ENCODE measurements at places on chromosomes 4 and X.

DNA sequence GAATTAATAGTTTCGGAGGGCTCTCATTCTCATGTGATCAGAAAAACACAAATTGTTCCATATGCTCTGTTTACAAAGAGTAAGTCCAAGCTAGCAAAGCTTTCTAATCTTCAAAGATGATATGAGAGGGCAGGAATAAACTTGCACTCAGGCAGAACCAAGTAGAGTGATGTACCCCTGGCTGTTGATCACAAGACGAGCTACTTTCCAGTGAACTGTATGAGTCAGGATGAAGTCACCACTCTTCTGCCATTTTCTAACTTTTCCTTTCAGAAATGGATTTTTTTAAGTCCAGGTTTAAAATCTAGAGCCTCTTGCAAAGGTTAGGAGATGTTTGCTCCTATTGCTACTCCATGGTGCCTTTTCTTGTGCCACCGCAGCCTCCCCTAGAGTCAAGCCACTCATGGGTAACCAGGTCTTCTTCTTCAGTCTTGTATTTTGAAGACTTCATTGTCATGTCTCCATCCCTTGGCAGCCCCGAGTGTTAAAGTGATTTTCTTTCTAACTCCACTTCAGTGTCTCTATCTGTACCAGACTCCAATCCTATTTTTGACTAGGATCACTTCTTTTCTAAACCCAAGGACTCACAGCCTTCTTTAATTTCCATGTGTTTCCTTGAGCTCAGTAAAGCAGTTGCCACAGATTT is 171.9 kb upstream of the GALNT7 start:
- DNase-seq: peak; percentile 91

DNA sequence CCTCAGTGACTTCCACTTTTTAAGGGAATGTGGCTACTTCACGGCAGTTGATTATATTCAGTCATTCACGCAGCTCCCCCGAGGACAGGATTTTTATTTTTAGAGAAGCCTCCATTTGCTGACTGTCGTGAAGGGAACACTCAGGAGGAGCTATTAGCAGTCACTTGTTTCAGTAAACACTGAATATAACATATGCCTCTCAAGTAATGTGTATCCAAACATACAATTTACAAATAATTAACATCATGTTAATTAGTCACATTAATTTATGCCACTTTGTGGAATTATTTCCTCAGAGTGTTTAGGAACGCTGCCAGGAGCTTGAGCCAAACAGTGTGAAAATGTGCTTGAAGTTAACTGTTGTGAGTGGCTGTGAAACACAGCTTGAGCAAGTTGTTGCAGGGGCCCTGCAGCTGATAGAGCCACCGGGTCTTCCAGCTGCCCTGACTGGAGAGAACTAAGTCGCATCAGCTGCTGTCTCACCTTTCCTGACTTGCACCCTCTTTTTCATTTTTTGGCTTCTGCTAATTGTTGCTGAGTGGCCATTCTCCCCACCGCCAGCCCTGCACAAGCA is 245.6 kb downstream of the LDB2 start:
- no peak for DNase-seq

GRCh38 chrX:38108364-38108763 is 102.0 kb downstream of the SYTL5 start:
- DNase-seq: no peak

DNA sequence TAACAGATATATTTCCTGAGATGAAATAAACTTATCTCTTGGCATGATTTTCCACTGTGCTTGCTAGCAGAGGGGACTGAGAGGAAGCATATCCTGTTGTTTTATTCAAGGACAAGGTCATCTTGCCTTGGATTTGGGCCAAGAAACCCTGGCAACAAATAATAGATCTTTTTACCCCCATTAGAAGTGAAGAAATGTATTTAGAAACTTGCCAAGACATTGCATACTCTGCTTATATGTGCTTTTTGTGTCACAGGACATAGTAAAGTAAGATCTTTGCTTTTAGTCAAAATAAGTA is 170.2 kb downstream of the RAPGEF2 start:
- no peak for DNase-seq

GRCh38 chr4:189840356-189840755 is 100.3 kb upstream of the FRG1 start:
- no peak for DNase-seq

- no peak for DNase-seq
Measured at GRCh38 chrX:132034648-132035047, 11.5 kb downstream of the STK26 start.

DNA sequence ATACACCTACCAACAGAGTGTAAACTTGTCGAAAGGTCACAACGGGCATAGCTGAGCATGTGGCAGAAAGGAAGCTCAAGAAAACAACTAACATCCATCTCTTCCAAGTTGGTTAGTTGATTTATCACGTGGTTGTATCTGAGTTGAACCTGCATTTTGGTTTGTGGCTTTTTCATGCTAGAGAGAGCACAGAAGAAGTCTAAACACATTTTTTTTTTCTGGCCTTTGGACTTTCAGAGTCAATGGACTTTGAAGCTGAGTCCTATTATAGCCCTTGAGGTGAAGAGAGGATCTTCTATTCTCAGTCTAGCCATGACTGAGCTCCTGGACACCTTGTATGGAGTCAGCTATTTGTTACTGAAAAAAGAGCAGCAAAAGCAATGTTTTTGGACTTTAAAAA is 150.6 kb upstream of the TRPC5 start:
- DNase-seq: no peak

DNA sequence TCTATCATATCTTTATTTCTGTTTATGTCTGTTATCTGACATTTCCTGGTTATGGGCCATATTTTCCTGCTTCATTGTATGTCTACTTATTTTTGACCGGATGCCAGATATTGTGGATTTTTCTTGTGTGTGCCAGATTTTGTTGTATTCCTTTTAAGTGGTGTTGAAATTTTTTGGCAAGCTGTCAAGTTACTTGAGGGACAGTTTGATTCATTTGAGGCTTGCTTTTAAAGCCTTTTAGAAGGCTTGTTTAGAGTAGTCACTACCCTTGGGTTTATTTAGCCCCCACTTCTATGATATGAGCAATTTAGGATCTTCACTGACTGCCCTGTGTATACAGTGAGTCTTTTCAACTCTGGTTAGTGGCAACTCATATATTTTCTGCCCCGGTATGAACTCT is 29.2 kb upstream of the NPY2R start:
- peak; percentile 0 for DNase-seq

- no peak for DNase-seq
Measured at GRCh38 chr4:152586668-152587067, 50.8 kb upstream of the FBXW7 start.

GRCh38 chr4:90027565-90027964 is 99.6 kb upstream of the CCSER1 start:
- no peak for DNase-seq

GRCh38 chr4:36133086-36133485 is 111.2 kb downstream of the ARAP2 start:
- no peak for DNase-seq

- DNase-seq: no peak
Measured at GRCh38 chrX:104130808-104131207, 18.5 kb downstream of the ZCCHC18 start.

DNA sequence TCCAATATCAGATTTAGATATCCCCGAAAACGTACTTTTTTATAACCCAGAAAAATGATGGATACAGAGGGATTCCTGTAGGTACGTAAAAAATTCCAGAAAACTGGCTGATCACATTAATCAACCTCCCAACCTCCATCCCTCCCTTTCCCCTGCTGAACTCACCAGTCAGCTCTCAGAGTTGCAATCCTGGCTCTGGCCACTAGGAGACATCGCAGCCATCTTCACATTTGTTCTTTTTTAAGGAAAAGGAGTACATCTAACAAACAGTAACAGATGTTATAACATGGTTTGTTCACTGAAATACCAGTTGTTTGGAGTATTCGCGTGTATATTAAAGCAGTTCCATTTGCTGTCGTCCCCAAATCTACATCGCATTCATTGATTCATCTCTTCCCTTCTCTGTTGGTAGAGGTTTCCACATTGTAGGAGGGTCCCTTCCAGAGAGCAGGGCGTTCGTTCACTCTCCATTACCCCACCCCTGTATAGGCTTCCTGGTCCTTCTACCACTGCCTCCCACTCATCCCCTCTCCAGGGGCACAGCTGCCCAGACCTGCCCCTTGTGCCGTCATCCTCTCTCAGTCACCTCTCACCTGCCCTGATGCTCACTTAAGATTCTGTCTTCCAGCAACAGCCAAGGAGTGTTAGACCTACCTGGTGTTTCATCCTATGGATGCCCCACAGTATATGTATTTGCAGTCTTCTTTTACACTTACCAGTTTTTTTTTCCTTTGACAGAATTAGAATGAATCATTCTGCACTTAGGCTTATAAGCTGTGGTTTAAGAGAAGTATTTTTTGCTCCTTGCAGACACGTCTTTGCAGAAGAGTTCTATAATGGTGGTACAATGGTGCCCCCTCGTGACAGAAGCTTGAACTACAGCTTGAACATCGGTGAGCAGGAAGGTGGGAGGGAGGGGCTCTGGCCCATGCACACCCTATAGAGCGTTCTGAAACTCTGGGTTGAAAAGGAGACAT is 36.8 kb upstream of the RAB40AL start:
- peak; percentile 64 for DNase-seq

- no peak for DNase-seq
Measured at GRCh38 chr4:24519649-24520048, 64.7 kb downstream of the DHX15 start.

DNA sequence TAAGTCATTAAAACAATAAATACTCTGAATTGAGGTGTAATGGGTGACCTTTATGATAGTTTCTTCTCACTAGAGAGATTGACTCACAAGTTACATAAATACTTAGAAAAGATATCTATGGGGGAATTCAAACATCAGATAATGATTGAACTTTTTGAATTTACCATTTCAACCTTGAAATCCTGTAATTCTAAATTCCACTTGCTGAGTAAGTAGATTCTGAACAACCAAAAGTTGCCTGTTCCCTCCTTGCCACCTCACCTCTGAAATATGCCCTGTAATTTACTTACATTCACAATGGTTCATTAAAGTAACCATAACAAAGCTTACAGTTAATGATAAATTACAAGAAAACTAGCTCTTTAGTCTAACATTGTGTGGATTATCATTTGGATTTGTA is 43.3 kb upstream of the SLC39A8 start:
- DNase-seq: peak; percentile 35

GRCh38 chr4:188127214-188127874 is 11.9 kb upstream of the TRIML1 start:
- peak; percentile 96 for DNase-seq

DNA sequence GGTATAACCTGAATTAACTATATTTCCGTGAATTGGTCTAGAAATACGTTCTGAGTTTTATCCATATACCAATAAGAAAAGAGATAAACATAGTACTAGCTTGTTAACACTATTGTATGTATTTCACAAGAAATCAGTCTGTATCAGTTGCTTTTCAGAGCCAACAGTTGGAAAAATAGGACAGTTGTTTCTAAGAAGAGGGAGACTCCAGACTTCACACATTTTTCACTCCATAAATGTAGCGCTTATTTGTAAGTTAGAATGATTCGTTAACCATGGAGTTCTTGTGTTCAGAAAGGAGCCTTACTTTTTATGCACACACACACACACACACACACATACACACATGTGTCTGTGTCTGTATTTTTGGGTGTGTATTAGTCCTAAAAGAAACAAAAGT is 376.7 kb upstream of the SMIM31 start:
- DNase-seq: no peak

GRCh38 chr4:38775326-38775725 is 7.5 kb downstream of the TLR10 start:
- DNase-seq: no peak

DNA sequence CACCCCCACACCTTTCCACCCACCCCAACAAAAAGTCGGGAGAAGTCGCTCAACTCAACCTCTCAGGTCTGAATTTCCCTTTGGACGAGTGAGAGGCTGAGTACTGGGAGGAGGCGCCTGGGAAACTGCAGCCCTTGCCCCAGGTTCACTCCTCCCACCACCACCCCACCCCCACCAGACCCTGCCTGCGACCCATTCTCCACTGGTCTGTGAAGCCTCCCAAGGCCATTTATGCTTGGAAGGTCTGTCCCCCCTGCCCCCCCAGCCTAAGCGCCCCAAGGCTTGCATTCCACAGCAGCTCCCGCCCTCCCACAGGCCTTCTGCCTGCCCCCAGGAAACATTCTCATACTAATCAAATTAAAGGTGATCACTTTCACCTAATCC is 27.2 kb downstream of the ELF4 start:
- no peak for DNase-seq

- no peak for DNase-seq
Measured at GRCh38 chr4:39521253-39521919, 5.9 kb downstream of the UGDH start.

- no peak for DNase-seq
Measured at GRCh38 chrX:85569096-85569495, 189.6 kb upstream of the POF1B start.

GRCh38 chr4:146521541-146522097 is at the start of gene SLC10A7:
TSS of gene SLC10A7 (minus strand) at chr4:146521940. CDS start at chr4:146521717, 223 bp downstream.
- DNase-seq: peak; percentile 72

GRCh38 chr4:153018684-153019083 is 82.6 kb downstream of the FHDC1 start:
- no peak for DNase-seq

GRCh38 chr4:140237616-140238350 is 83.8 kb upstream of the MAML3 start:
- no peak for DNase-seq

DNA sequence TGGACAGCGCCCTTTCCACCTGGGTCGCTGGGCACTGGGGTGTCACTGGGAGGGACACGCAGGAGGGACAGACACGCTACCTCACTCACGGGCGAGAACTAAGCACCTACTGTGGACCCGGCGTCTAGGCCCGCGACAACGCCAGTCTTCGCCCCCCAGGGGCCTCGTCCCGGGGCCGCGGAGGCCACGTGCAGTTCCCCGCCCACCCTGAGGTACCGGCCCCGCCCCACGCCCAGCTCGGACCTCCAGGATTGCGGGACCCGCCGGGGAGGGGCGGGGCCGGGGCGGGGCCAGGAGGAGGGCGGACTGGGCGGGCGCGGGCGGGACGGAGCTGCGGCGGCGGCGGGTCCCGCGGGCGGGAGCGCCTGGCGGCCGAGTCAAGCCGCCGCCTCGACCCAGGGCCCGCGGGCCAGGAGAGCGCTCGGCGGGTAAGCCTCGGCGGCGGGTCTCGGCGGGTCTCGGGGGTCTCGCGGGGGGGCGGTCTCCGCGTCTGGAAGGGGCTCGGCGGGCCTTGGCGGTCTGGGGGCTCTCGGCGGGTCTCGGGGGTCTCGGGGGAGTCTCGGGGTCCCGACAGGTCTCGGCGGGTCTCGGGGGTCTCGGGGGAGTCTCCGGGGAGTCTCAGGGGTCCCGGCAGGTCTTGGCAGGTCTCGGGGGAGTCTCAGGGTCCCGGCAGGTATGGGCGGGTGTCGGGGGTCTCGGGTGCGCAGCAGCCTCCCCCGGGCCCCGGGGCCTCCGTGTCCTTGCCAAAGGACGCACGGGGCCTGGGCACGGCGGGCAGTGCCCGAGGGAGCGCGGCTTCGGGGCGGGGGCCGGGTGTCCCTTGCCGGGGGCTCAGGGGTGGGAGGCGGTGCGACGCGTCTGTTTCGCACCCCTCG is at the start of gene SH3BP2:
SH3BP2 (plus strand) TSS at position 375 of the 875 bp plus-strand sequence. CDS start 27,533 bp downstream, outside the sequence.
- DNase-seq: peak; percentile 21
